Activated naive CD4-positive, alpha-beta T cell treated with anti-CD3 and anti-CD28 coated beads, Interleukin-2, amount 10 ng/mL, durations not matched to agents 7 days and 5 days (primary cell): ENCODE measurements at places on chromosomes 1 and 21.
A peak's percentile ranks its signal among the peaks of the same experiment; 100 is the strongest.

GRCh38 chr1:224203243-224204016, 20.4 kb downstream of the DEGS1 start:
- DNase-seq, result peak; percentile 1

DNA sequence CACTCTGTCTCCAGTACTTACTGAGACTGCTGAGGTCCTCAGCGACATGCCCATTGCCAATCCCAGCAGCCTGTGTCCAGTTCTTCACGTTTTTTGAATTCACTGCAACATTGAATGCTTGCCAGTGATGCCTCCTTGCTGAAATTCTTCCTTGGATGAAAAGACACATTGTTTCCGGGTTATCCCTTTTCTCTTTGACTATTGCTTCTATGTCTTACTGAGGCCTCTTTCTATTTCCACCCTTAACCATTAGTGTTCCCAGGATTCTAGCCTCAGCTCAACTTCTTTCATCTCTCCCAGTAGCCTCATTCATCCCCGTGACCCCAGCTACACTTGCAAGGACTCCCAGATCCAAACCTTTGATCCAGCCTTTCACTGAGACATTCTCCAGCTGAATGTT, 46.5 kb upstream of the KIF26B start:
- no peak for DNase-seq

DNA sequence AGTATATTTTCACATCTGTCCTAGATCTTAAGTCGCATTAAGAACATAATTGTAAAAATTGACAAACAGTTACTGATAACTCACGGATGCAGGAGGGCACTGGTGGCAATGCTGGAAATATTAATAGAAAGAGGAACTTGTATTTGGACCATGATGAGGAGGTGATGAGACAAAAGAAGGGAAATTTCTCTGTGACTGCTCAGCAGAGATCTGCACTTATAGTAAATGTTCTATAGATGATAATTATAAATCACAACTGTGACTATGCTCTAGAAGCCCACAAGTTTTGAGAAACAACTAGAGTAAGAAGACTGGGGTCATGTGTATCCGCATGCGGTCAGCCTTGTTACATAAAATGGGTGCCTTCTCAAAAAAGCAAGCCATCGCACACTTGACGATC, 8.7 kb upstream of the DUSP12 start:
- DNase-seq, result no peak

DNA sequence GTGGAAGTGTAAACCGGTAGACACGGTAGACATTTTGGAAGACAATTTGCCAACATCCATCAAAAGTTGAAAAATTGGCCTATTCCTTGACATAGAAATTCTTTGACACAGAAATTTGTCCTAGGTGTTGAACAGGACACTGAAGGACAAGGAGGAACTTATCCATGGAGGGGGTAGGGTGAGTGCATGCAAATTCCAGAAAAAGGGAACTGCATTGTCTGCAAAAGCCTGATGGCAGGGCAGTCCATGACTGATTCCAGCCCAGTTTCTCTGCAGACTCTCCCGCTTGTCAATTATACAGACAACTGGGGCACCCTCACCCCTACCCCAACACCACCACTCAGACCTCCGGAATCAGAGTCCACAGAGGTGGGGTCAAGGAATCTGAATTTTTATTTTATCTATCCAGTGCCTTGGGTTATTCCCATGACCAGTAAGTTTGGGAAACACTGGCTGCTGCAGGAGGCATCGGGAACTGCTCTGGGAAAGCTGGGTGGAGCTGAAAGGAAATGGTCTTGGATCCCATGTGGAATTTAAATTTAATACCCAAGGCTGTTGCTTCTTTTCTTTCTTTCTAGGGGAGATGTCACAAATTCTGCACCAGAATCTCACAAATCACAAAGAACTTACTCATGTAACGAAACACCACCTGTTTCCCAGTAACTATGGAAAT, 103.3 kb upstream of the SLC45A1 start:
- DNase-seq, result no peak

- DNase-seq, result no peak
Measured at GRCh38 chr1:214146523-214146922, 134.4 kb upstream of the SMYD2 start.

- DNase-seq, result no peak
Measured at GRCh38 chr1:242427519-242427918, 97.0 kb downstream of the PLD5 start.

DNA sequence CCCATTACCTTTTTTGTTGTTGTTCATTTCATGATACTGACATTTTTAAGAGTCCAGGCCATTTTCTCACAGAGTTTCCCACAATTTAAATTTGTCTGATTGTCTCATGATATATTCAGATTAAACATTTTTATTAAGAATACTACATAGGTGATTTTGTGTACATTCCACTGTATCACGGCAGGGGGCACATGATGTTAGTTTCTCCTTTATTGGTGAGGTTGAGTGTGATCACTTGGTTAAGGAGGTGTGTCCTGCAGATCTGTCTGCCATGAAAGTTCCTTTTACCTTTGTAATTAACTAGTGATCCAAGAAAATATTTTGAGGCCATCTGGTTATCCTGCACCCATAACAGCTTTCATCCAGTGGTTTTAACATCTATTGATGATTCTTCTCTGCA, 11.8 kb downstream of the RTCA start:
- peak; percentile 36 for DNase-seq

DNA sequence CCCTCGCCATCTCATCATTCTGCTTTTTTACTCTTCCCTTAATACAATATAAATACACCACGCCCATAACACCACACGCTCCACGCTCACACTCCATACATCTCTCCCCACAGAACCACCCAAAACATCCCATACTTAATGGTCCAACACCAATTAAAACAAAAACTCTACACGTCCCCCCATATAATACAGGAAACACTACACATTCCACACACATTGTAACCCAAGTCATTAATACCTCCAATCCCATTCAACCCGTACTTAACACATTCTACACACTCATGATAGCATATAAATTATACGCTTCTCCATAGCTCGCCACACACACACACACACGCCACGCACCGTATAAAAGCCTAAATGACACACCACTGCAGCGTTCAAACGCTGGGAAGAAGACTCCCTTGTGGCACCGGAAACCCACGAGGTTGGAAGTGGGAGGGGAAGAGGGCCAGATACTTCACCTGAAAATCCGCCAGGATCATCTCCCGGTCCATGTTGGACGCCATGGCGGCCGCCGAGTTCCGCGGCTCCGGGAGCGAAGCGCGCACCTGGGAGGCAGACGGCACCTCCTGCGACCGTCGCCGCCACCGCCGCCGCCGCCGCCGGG, 659 bp downstream of the FAF1 start:
- no peak for DNase-seq

GRCh38 chr21:33268393-33268736, 2.2 kb downstream of the IL10RB start:
- no peak for DNase-seq

DNA sequence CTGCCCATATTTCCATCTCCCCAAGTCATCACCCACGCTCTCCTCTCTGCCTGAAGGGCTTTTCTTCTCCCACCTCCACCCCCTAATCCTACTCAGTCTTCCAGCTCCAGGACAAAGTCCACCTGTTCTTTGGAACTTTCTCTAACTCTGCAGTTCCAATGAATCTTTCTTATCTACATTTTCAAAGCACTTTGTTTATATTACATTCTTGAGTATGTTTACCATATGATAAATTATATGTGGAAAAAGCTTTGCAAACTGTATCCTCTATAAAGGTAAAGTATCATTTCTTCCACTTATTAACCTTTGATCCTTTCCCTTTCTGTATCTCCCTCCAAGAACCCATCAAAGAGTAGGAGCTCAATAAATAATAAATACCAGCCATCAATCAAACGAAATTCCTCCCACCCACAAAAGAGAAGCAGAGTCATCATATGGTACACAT, 39.7 kb downstream of the TTC13 start:
- DNase-seq, result no peak

DNA sequence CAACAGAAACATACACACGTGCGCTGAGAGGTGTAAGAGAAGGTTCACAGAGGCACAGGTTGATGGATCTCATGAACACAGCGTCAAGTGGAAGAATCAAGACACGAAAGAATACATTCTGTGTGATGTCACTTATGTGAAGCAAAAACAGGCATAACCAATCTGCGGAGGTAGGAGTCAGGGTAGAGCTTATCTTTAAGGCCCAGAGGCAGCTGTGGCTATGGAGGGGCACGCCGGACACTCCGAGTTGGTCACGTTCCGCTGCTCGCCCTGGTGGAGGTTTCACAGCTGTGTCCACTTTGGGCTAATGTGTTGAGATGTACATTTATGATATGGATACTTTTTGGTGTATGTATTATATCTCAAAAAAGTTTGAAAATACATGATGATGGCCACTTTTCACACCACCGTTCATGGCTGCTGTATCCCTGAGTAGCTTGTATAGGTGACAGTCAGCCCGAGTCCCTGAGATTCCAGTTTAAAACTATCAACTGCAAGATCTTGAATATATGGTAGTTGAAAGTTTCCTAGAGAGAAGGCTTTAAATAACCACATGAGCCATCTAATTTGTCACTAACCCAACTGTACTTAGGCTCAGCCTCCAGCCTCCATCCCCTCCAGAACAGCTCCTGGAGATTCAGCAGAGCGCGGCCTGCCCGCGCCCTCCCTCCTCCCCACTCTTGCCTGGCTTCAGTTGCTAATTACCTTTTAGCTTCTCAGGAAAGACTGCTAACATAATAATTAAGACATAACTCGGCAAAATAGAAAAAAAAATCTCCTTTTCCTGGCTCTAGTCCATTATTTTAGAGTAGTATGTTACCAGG, 6.7 kb upstream of the ADARB1 start:
- no peak for DNase-seq

GRCh38 chr1:111220302-111220890, 7.1 kb upstream of the CHI3L2 start:
- no peak for DNase-seq

DNA sequence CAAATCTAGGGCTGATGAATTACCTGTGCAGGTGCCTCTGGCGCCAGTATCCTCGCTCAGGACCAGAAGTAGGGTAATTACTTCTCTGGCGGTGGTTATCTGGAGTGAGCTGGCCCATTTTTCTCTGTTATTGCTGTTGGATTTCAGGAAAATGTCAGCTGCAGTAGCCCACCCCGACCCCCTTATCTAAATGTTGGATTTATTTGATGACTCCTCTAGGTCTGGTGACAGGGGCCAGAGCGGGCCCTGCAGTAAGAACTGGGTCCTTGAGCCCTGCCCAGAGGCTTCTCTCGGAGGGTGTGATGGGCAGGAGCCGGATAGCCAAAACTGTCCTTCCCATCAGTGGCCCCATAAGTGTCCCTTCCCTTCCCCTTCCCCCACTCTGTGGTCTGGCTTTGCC, 384.3 kb downstream of the PTPRU start:
- no peak for DNase-seq
